ENCODE measurements at places on chromosomes 7 and 10. TPM values are rescaled to one million over a fixed set of nuclear protein-coding genes. Genes with fewer than 3 reads are reported as not detected.

DNA sequence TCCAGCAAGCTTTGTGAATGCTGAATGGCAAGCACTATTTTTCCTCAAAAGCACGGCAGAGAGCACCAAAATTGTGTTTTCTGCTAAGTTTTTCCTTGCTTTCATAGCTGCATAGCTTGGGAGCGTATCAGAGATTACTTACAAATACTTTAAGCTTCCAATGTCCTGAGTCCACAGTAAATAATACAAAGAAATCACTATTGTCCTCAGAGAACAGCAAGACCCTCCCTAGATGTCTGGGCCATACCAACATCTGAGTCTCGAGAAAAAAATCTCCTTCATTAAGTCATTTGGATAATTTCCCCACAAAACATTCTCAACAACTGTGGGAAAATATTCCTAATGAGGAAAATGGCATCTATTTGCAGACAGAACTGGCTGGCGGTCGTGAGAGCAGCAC, 41.7 kb downstream of the SGMS1 start:
- no peaks in the 10 kb centered on the region for H3K27me3 ChIP-seq
- DNase-seq, result no peak
- H3K4me3 ChIP-seq, result no peak overlapping the region
- H3K27ac ChIP-seq, result no peak overlapping the region

GRCh38 chr7:46764100-46764936, 817.6 kb downstream of the TNS3 start:
- H3K27ac ChIP-seq, result no peak overlapping the region
- no peak overlapping the region for H3K4me3 ChIP-seq
- no peaks in the 10 kb centered on the region for H3K36me3 ChIP-seq

DNA sequence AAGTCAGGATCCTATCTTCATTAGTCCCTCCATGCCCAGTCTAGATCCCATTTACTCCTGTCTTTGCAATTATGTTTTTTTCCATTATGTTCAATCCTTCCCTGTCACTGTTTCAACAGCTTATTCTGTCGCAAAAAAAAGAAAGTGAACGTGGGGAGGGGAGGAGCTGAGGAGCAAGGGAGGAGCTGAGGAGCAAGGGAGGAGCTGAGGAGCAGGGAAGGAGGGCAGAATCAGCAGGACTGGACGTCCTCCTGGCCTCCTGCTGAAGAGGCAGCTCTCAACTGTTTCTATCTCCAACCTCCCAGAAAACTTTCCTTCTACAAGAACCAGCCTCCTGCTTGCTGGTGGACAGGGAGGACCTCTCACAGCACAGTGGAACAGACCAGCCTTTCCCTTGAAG, 26.0 kb downstream of the LARP4B start:
- no peak overlapping the region for H3K4me3 ChIP-seq
- H3K4me1 ChIP-seq, result no peaks in the 10 kb centered on the region
- no peak overlapping the region for H3K27ac ChIP-seq

DNA sequence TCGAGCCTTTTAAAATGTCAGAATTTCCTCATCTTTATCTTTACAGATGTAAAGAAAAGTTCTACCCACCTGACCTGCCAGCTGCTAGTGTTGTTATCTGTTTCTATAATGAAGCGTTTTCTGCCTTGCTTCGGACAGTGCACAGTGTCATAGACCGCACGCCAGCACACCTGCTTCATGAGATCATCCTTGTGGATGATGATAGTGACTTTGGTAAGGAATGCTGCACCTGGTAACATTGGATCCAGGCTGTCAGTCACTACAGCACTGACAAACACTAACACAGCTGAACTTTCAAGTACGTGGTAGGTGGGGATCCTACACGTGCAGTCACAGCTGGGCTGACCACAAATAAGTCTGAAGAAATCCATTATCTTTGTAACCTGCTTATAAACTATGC, 77.6 kb downstream of the GALNT11 start:
- no peaks in the 10 kb centered on the region for H3K4me1 ChIP-seq
- H3K36me3 ChIP-seq, result no peaks in the 10 kb centered on the region
- DNase-seq, result no peak
- H3K27ac ChIP-seq, result no peak overlapping the region
- H3K4me3 ChIP-seq, result no peak overlapping the region

GRCh38 chr10:97537186-97537869, 35.3 kb upstream of the ANKRD2 start:
- no peak overlapping the region for H3K27ac ChIP-seq
- no peaks in the 10 kb centered on the region for H3K27me3 ChIP-seq
- peaks cover 6% of the 10 kb centered on the region for H3K4me1 ChIP-seq

The IQUB gene
- total RNA-seq, result not detected
